ENCODE measurements at places on chromosomes 3 and 15. TPM values are rescaled to one million over a fixed set of nuclear protein-coding genes. Genes with fewer than 3 reads are reported as not detected.

DNA sequence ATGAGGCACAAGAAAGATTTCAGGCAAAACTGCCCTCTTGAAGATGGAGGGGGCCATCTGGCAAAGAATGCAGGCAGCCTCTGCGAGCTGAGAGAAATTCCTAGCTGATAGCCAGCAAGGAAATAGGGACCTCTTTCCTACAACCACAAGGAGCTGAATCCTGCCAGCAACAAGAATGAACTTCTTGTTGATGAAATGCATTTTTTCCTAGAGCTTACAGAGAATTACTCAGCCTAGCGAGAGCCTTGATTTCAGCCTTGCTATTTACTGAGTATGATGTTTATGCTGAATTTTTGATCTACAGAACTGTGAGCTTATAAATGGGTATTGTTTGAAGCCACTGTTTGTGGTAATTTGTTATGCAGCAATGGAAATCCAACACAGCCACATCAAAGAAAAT lies 148.5 kb upstream of the NAALADL2 start:
- no peak overlapping the region for H3K4me3 ChIP-seq
- DNase-seq, result no peak
- H3K4me1 ChIP-seq, result no peaks in the 10 kb centered on the region
- H3K27me3 ChIP-seq, result no peaks in the 10 kb centered on the region

DNA sequence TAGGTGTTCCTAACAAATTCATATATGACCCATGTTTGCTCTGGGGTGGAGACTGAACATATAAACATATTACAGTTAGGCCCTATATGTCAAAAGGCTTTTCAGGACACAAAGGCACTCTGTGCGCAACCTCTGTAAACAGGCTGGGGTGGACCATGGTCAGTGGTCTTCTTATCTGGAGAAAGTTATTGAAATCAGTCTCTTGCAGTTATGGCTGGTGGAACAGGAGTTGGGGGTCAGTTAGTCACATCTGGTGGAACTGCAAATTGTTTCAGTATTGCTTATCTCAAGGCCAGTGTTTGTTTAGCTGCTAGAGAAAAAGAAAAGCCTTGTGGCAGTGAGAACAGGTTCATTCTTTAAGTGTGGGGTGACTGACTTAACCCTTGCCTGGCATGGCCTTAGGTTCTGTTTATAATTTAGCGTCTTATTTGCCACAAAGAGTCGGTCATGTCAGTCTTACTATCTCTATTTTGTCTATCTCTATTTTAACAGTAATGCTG lies 5.9 kb upstream of the GP9 start:
- H3K27ac ChIP-seq, result no peak overlapping the region
- H3K4me1 ChIP-seq, result peaks cover 5% of the 10 kb centered on the region
- DNase-seq, result no peak
- H3K4me3 ChIP-seq, result no peak overlapping the region
- no peaks in the 10 kb centered on the region for H3K27me3 ChIP-seq

DNA sequence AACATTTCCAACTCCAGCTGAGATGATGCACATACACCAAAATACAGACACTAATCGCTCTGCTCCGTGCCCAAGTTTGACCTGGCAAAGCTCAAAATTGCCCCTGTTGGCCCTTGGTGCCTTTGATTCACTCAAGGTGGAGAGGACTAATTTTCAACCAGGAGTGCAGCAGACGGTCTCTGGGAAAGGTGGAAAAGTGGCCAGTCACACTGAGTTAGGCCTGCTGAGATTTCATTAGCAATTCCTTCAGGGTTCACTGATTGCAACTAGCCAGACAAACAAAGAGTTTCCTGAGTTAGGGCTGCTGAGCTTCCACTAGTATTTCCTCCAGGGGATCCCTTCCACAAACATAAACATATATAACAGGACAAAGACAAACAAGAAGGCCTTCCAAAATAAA lies 28.7 kb upstream of the LHFPL4 start:
- no peak overlapping the region for H3K27ac ChIP-seq
- H3K4me1 ChIP-seq, result no peaks in the 10 kb centered on the region
- H3K36me3 ChIP-seq, result no peaks in the 10 kb centered on the region
- DNase-seq, result no peak

GRCh38 chr3:109640146-109640652 lies 302.9 kb upstream of the DPPA4 start:
- DNase-seq, result no peak
- no peak overlapping the region for H3K27ac ChIP-seq
- no peaks in the 10 kb centered on the region for H3K4me1 ChIP-seq
- H3K36me3 ChIP-seq, result no peaks in the 10 kb centered on the region
- no peak overlapping the region for H3K4me3 ChIP-seq

DNA sequence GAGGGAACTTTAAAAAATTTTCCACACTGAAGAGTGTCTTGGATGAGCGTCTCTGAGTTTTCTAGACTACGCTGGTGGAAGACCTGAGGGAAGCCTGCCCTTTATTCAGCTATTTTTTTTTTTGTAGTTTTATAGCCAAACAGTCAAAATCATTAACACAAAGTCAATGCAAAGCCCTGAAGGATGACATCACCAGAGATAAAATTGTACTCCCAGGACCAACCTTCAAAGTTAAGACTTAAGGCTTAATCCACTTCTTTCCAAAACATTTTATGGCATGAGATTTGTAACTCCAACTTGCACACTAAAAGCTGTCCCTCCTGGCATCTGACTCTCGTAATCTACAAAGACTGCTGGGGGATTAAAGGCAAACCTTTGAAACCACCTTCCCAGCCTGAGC lies 263.4 kb upstream of the LYSMD4 start:
- no peak overlapping the region for H3K27ac ChIP-seq
- H3K4me1 ChIP-seq, result no peaks in the 10 kb centered on the region
- DNase-seq, result no peak
- no peak overlapping the region for H3K4me3 ChIP-seq

DNA sequence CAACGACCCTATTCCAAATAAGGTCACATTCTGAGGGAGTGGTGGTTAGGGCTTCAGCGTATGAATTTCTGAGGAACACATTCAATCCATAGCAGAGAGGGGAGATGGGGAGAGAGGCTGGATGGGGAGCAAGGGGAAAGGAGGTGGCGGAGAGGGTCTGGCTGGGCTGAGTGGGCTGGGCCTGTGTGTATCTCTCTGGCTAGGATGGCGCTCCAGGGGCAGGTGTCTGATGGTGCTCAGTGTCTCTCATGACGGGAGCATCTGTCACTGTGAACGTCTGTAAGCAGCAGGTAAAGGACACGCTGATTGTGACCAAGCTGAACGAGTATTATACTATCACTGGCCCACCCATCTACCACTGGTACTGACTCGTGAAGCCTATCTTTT lies 159.6 kb downstream of the XXYLT1 start:
- no peak overlapping the region for H3K4me3 ChIP-seq
- H3K27ac ChIP-seq, result no peak overlapping the region
- DNase-seq, result no peak
- H3K27me3 ChIP-seq, result no peaks in the 10 kb centered on the region
- H3K4me1 ChIP-seq, result no peaks in the 10 kb centered on the region

- DNase-seq, result no peak
- no peak overlapping the region for H3K4me3 ChIP-seq
- H3K27ac ChIP-seq, result no peak overlapping the region
- H3K36me3 ChIP-seq, result no peaks in the 10 kb centered on the region
- H3K27me3 ChIP-seq, result no peaks in the 10 kb centered on the region
- no peaks in the 10 kb centered on the region for H3K4me1 ChIP-seq
Observed at GRCh38 chr3:49362561-49362960, 4.4 kb upstream of the GPX1 start.

- no peak overlapping the region for H3K27ac ChIP-seq
- no peak overlapping the region for H3K4me3 ChIP-seq
- H3K36me3 ChIP-seq, result no peaks in the 10 kb centered on the region
- no peaks in the 10 kb centered on the region for H3K4me1 ChIP-seq
Observed at GRCh38 chr15:90697175-90697574, 20.0 kb upstream of the BLM start.

DNA sequence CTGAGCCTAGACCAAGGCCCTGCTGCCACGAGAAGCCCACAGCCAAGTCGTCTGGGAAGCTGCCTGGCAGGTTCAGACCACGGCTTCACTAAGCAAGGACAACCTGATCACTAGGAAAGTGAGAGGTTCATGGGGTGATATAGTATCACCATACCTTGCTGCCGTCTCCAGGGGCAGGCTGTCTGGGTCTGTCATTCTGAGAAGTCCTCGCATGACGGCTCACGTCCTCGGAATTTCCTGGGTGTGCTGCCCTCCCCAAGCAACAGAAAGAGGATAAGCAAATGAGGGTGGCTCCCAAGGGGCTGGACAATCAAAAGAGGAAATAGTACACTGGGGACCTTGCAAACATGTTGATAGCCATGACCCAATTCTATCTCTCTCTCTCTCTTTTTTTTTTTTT lies 207.4 kb upstream of the IGF1R start:
- H3K27ac ChIP-seq, result no peak overlapping the region
- H3K36me3 ChIP-seq, result no peaks in the 10 kb centered on the region
- DNase-seq, result no peak
- no peak overlapping the region for H3K4me3 ChIP-seq

DNA sequence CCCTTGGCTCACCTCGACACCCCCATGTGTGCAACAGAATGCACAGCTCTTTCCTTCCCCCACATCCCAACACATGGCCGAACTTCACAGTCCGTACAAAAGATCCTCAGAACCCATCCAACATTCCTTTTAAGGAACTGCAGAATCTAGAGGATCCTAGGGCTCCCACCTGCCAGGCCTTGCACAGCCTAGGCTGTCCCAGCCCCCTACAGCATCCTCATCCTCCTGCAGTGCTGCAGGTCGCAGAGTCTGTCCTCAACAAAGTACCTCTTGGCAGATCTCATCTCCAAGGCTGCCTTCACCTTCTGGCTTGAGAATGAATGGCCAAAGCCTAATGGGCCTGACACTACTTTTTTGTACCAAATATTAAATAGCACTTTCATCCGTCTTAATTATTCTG lies 19.8 kb downstream of the PRR23E start:
- no peak for DNase-seq
- no peak overlapping the region for H3K27ac ChIP-seq
- H3K4me3 ChIP-seq, result no peak overlapping the region
- H3K4me1 ChIP-seq, result no peaks in the 10 kb centered on the region
- H3K36me3 ChIP-seq, result no peaks in the 10 kb centered on the region

DNA sequence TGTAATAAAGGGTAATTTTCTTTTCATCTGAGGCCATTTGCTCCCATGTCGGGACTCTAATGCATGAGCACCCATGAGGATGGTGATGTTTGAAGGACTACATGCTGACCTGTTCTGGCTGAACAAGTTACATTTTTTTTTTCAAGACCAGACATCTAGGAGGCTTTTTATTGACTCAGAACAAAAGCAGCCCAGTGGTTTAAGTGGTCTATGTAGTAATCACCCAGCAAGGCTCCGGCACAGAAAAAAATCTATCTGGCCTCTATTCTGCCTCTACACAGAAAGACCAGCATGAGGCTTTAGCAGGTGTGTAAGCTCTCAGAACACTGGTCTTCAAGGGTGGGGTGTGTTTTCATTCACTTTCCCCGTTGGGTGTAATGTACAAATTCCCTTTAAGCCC lies 95.1 kb upstream of the ZBED2 start:
- H3K36me3 ChIP-seq, result no peaks in the 10 kb centered on the region
- H3K27me3 ChIP-seq, result no peaks in the 10 kb centered on the region
- H3K27ac ChIP-seq, result no peak overlapping the region
- H3K4me3 ChIP-seq, result no peak overlapping the region
- no peak for DNase-seq
- no peaks in the 10 kb centered on the region for H3K4me1 ChIP-seq

GRCh38 chr3:71402911-71403310 lies 180.6 kb downstream of the FOXP1 start:
- DNase-seq, result no peak
- H3K27ac ChIP-seq, result no peak overlapping the region
- H3K4me1 ChIP-seq, result no peaks in the 10 kb centered on the region
- H3K36me3 ChIP-seq, result no peaks in the 10 kb centered on the region
- H3K27me3 ChIP-seq, result no peaks in the 10 kb centered on the region
- H3K4me3 ChIP-seq, result no peak overlapping the region

GRCh38 chr3:30355622-30356021 lies 250.8 kb upstream of the TGFBR2 start:
- H3K4me1 ChIP-seq, result no peaks in the 10 kb centered on the region
- H3K27me3 ChIP-seq, result no peaks in the 10 kb centered on the region
- no peaks in the 10 kb centered on the region for H3K36me3 ChIP-seq
- H3K27ac ChIP-seq, result peak overlapping the region; percentile 76

DNA sequence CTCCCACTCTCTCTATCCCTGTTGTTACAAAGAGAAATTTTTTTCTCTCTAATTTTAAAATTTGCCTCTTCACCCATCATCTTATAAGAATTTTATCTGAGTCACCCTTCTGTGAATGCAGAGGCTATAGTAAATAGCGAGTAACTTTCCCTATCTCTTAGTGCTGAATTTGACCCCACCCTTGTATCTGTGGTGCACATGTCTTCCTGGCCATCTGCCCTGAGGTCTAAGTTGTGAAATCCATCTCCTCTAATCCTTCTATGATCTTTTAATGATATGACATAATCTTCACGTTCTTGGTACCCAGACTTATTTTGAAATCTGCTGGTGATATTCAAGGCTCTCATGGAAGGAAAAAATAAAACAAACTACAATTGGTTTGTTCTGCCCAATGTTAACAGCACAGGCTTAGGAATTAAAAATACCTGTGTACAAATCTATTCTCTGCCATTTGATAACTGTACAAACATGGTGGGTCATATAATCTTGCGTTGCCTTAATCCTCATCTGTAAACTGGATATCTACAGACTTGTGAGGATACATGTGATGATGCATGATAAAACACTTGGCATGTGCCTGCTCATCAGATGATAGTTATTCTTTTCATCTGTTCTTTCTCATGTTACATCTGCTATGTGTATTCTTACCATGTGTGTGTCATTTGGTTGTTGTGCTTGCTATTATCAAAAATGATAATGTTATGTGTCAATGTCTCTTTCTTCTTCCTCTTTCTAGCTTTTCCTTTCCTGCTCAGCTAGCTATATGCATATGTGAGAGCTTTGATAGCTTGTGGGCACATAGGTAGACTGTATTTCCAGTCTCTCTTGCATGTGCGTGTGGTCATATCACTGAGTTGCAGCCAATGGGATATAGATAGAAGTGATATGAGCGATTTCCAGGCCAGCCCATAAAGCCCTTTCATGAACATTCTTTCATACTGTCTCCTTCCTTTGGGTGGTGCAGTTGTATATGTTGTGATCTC lies 13.7 kb upstream of the CCR3 start:
- no peak overlapping the region for H3K4me3 ChIP-seq
- no peak overlapping the region for H3K27ac ChIP-seq
- DNase-seq, result no peak

Gene PLSCR2
- total RNA-seq, result not detected

Gene COX5A
- 9.0 TPM for total RNA-seq

Gene NUP210
- total RNA-seq, result 0.29 TPM

Gene ARGFX
- total RNA-seq, result not detected

Gene DHFR2
- total RNA-seq, result 1.5 TPM

Gene PAQR9
- not detected for total RNA-seq

Gene ARRDC4
- 29.9 TPM for total RNA-seq

Gene TRH
- total RNA-seq, result 0.37 TPM

Gene SERINC4
- not detected for total RNA-seq

Gene THAP10
- 2.0 TPM for total RNA-seq

Gene TM4SF1
- total RNA-seq, result 118 TPM

Gene ATP8B4
- 34.9 TPM for total RNA-seq

Gene CYP1A1
- total RNA-seq, result 6.2 TPM

Gene NEK10
- under 0.01 TPM for total RNA-seq

Gene GUCA1C
- not detected for total RNA-seq

Gene P3H2
- 441 TPM for total RNA-seq

Gene ESYT3
- total RNA-seq, result 5.6 TPM

Gene PRSS50
- not detected for total RNA-seq

All from uterus (tissue), 4 donors.